Eye (tissue), 1 donor: ENCODE measurements at places on chromosomes 6 and 20.

GRCh38 chr6:117008618-117009017, 131.6 kb downstream of the RFX6 start:
- DNase-seq, result no peak

- DNase-seq, result no peak
These were observed 9.7 kb downstream of the ATG5 start for GRCh38 chr6:106315765-106316374.

GRCh38 chr6:111579816-111580215, 25.9 kb downstream of the TRAF3IP2 start:
- DNase-seq, result no peak

- no peak for DNase-seq
These were observed 571.6 kb upstream of the GJE1 start for GRCh38 chr6:141561154-141561553.

DNA sequence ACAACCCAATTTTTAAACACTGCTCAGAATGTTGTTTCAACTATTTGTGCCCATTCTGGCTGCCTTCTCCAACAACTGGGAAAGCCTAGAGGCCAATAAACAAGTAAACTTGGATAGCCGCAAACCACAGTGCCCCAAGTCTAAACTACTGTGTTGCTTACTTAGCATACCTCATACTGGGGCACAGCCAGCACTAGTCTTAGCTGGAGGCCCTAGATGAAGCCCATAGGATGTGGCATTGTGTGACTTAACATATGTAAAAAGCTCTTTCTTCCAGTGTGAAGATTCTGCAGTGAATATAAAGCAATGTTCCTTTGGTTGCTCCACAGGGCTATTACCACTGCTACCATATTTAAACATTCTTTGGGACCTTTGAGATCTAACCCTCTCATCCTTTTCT, 564.3 kb upstream of the NRSN1 start:
- DNase-seq, result no peak

GRCh38 chr20:35091816-35092523, 637 bp downstream of the TRPC4AP start:
- no peak for DNase-seq

GRCh38 chr20:58911309-58911708, 58.8 kb downstream of the GNAS start:
- DNase-seq, result no peak

DNA sequence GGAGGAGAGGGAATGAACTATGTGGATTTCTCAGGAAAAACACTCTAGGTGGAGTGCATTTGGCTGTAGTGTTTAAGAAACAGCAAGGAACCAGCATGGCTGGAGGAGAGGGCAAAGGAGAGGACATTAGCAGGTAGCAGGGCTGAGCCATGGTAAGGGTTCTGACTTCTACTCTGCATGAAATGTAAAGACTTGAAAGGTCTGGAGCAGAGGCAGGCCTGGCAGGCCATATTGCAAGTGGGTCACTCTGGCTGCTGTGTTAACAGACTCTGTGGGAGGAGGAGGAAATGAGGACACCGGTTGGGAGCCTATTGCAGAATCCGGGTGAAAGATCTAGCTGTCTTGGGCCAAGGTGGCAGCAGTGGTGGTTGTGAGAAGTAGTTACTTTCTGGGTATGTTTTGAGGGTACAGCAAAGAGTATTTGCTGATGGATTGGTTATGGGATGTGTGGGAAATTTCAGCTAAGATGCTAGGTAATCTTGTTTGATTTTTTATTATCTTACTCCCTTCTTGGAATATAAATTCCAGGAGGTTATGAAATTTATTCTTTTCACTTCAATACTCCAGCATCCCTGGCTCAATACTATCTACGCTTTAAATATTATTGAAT, 115.9 kb upstream of the BCLAF1 start:
- no peak for DNase-seq

GRCh38 chr6:22447249-22448196, 121.8 kb upstream of the HDGFL1 start:
- peak; percentile 76 for DNase-seq

GRCh38 chr6:136550330-136551071, at the start of gene MAP7:
Gene MAP7 (minus strand): TSS chr6:136550422. CDS start chr6:136550408, 14 bp downstream.
- peak; percentile 78 for DNase-seq

DNA sequence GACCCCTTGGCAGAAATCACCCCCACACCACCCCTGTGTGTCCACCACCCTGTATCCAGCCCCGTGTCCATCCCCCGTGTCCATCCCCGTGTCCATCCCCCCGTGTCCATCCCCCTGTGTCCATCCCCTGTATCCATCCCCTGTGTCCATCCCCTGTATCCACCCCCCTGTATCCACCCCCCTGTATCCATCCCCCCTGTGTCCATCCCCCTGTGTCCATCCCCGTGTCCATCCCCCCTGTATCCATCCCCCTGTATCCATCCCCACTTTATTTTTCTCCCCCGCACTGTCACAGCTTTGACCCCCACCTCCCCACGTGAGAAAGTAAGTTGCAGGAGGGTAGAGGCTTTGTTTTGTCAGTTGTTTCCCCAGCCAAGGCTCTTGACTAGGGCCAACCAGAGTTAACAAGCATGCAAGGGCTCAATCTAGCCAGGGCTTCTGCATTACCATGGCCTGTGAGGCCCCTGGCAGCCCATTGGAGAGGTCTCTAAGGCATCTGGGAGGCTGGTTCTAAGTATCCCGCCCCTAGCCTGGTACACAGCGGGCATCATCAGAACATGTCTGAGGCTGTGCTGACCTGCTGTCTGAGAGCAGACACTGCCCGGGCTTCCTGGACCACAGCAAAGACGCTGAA, 18.1 kb upstream of the SIRPA start:
- peak; percentile 61 for DNase-seq
